ENCODE measurements at places on chromosomes 5 and 9.
A peak's percentile ranks its signal among the peaks of the same experiment; 100 is the strongest.

DNA sequence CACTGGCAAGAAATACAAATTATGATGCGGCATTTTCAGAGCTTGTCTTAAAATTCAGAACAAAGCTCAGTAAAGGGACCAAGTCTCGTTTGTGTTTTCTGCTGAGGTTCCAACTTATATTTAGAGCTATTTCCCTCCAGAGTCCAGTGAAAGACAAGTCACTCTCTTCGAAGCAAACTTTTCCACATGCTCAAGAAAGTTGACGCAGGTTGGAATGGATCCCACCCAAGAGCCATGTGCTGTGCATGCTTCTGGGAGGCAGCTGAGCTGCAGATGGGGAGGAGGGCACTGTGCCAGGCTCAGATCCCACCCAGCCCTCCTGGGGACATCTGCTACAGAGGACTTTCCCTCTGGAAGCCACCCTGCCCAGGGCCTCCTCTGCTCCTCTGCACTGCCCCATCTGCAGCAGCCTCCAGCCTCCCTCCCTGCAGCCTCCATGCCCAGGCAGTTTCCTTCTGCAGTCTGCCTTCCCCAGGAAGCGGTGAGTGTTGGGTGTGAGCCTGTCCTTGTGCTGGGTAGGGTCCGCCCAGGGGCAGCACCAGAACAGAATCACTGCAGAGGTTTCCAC, 75.3 kb downstream of the COL23A1 start:
- DNase-seq, result no peak

DNA sequence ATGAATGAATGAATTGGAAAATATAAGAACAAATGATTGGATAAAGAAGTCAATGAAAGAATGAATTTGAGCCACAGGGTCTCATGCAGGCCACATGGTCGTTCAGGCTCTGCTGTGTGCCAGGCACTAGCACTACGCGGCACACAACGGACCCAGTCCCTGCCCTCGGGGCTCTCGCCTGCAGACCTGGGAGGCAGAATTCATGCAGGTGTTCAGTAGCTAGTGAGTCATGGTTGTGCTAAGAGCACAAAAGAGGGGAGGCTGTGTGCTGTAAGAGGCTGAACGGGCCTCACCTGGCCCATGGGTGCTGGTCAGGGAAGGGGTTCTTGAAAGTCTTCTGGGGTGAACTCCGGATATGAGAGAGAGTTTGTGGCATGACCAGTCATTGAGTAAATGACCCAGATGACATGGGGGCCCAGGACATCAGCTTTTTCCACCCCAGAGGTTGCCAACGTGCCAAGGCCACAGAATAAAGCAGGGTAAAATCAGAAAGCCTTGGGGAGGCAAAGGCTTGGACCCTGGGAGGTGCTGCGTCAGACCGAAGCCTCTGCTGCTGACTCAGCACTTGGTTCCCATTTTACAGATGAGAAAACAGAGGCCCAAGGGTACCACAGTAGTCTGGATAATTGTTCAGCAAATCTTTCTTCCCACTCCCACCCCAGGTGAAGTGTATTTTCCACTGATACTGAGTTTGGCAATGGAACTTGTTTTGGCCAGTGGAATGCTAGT, 264.3 kb upstream of the MVB12B start:
- DNase-seq, result no peak

DNA sequence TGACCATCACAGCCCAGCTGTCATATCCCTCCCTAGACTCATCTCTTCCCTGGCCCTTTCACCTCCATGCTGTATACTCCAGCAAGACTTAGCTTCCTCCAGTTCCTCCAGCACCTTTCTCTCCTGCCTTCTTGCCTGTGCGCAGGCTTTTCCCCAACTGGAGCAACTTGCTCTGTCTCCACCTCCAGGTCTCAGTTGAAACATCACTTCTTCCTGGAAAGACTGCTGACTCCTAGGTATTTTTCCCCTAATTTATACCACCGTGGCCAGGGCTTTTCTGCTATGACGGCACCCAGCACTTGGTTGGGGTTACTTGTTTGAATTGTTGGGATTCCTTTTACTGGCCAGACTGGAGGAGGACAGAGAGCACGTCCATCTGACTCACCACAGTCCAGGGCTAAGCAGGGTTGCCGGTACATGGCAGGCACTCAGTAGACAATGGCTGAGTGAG, 67.5 kb downstream of the KCNIP1 start:
- peak; percentile 14 for DNase-seq

- no peak for DNase-seq
These were observed 90.6 kb upstream of the OSMR start for GRCh38 chr5:38755181-38755580.

DNA sequence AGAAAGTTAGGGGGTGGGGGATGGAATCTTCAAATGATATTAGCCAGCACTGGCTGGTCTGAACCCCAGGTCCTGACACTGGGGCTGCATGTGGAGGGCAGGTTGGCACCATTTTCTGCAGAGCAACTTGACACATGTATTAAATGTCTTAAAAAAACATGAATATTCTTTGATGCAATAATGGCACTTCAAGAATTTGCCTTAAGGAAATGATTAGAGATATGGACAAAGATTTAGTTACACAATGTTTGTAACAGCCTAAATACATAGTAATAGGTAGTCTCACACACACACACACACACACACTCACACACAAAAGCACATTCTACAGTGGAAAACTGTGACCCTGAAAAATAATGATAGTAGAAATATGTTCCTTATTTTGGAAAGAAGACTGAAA, 3.6 kb downstream of the SVEP1 start:
- DNase-seq, result no peak

DNA sequence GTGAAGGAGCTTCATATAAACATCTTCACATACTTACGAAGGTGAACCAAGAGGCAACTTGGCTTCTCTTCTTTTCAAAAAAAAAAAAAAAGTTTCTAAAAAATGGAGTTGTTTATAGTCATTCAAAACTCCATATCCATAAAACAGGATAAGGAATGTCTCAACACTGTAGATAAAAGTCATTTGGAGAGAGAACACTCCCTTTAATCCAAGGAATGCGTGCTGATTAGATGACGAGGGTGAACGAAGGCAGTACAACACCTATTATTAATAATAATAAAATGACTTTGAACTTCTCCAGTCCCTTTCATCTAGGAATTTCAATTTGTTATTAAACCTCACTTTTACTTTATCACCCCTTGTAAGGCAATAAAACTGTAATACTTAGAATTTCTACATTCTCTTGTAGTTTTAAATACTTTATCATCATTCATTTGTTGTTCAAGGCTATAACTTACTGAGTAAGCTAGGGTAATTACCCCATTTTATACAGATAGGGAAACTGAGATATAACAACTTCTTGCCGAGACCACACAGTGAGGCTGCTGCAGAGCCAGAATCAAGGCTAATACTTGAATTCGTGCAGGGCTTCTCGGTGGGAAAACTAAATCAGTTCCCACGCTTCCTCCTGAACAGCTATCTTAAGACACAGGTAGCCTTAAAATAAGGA, 377.1 kb downstream of the EFNA5 start:
- DNase-seq, result no peak

- DNase-seq, result no peak
These were observed 269.1 kb upstream of the ACTBL2 start for GRCh38 chr5:57751710-57752109.

DNA sequence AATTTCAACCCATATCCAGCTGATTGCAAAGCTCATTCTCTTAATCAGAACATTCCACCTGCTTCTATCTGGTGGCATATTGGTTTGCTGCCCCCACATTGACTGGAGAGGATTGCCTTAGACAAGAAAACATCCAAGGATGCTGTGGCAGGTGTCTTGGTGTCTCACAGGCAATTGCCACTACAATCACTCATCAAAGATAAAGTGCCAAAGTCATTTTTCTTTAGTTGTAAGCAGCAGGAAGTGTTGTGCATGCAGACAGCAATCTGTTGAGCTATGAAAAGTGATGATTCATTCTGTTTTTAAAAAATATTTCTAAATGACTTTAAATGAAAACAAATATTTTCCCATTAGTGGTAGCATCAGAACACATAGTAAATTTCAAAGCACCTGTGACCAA, 53.9 kb downstream of the CDH6 start:
- no peak for DNase-seq

Measured in HS-27A (cell line).